Vagina (tissue), 2 donors: ENCODE measurements at places on chromosomes 2 and 18. TPM values are rescaled to one million over a fixed set of nuclear protein-coding genes. Genes with fewer than 3 reads are reported as not detected.
A peak's percentile ranks its signal among the peaks of the same experiment; 100 is the strongest.

The GPR45 gene
- not detected for total RNA-seq

The RTP5 gene
- not detected for total RNA-seq

The XIRP2 gene
- total RNA-seq: not detected

The SERPINB5 gene
- 141 TPM for total RNA-seq

The GLI2 gene
- 16.2 TPM for total RNA-seq

The SRD5A2 gene
- total RNA-seq: 2.9 TPM

The KIAA1328 gene
- total RNA-seq: 17.2 TPM

The SIX2 gene
- 16.7 TPM for total RNA-seq

DNA sequence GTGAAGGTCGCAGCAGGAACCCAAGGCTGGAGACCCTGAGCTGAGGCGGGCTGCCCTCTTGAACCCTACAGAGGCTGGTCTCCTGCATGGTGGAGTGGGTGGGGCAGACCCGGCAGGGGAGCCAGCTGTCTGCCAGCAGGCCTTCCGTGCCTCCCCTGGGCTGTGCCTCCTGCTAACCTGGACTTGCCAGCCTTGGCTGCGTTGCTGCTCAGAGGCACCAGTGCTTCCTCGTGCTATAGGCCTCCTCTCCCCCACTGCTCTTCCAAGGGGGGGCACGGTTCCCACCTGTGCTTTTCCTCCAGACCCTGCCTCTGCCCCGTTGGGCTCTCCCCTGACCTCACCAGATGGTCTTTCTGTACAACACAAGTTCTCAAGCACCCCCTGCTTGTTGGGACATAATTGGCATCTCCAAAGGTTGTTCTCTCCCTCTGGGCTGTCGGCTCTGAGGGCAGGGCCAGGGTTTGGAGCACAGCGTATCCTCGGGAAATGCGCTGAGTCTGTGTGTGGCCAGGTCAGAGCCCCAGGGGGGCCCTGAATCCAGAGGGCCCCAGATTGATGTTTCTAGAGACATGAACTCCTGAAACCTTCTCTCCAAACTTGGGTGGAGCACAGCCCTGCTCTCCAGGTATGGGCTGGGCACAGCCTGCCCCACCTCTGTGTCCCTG, 6.7 kb downstream of the ARHGEF4 start:
- H3K4me1 ChIP-seq: no peaks in the 10 kb centered on the region
- H3K27me3 ChIP-seq: no peaks in the 10 kb centered on the region
- no peak overlapping the region for H3K27ac ChIP-seq

- no peaks in the 10 kb centered on the region for H3K4me1 ChIP-seq
- DNase-seq: no peak
- no peaks in the 10 kb centered on the region for H3K27me3 ChIP-seq
- no peak overlapping the region for H3K27ac ChIP-seq
- H3K4me3 ChIP-seq: no peak overlapping the region
- no peaks in the 10 kb centered on the region for H3K36me3 ChIP-seq
Observed at GRCh38 chr2:84132370-84132769, 326.7 kb downstream of the SUCLG1 start.

DNA sequence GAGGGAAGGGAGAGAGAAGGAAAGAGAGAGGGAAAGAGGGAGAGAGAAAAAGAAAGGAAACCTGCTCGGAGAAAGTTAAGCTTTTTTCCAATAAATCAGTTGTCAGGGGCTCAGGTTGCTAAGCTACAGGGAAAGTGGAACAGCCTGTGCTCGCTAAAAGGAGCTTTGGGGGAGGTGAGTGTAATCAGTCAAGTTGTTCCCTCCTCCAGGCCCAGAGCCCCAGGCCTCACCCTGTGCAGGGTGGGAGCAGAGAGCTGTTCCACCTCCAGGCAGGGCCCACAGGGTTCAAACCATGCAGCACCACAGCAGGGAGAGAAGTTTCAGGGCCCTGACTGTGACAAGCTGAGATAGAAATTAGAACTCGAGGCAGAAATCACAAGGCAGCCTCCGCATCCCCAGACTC, 56.4 kb upstream of the PPP1CB start:
- H3K27ac ChIP-seq: no peak overlapping the region
- peaks cover 11% of the 10 kb centered on the region for H3K4me1 ChIP-seq
- no peak for DNase-seq
- no peaks in the 10 kb centered on the region for H3K36me3 ChIP-seq
- no peak overlapping the region for H3K4me3 ChIP-seq

- H3K36me3 ChIP-seq: no peaks in the 10 kb centered on the region
- H3K27me3 ChIP-seq: no peaks in the 10 kb centered on the region
- H3K27ac ChIP-seq: no peak overlapping the region
- DNase-seq: no peak
- no peaks in the 10 kb centered on the region for H3K4me1 ChIP-seq
- no peak overlapping the region for H3K4me3 ChIP-seq
Observed at GRCh38 chr2:5940596-5941535, 248.7 kb downstream of the SOX11 start.

DNA sequence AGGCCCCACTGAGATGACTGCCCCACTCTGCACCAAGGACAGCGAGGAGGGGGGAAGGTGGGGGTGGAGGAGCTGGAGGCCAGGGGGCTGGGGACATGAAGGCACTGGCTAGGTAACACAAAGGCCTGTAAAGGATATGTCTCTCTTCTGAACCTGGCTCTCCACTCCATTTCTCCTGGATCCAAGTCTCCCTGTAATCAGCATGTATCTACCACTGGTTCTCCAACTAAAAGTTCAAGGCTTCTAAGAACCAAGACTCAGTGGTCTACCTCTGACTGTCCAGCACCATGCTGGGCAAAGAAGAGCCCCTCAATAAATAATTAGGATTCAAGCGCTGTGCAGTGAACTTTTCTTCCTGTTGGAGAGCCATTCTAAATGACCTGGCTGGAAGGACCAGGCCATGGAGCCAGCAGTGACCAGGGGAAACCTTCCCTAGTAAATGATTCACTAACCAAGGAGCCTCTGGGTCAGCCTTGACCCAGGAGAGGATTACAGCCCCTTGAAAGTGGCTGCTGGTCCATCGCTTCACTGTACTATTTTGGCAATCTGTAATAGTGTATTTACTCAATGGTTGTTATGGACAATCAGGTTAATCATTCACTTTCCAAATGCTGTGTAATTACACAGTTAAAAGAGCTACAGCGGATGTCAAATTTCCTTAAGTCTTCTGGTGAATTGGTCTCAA, 73.2 kb downstream of the BCL11A start:
- no peak overlapping the region for H3K4me3 ChIP-seq
- H3K27ac ChIP-seq: no peak overlapping the region
- H3K4me1 ChIP-seq: peaks cover 23% of the 10 kb centered on the region
- no peaks in the 10 kb centered on the region for H3K27me3 ChIP-seq

- DNase-seq: no peak
- H3K27ac ChIP-seq: no peak overlapping the region
- H3K4me3 ChIP-seq: no peak overlapping the region
- H3K27me3 ChIP-seq: no peaks in the 10 kb centered on the region
Observed at GRCh38 chr18:62001396-62001795, 108.6 kb upstream of the RNF152 start.

DNA sequence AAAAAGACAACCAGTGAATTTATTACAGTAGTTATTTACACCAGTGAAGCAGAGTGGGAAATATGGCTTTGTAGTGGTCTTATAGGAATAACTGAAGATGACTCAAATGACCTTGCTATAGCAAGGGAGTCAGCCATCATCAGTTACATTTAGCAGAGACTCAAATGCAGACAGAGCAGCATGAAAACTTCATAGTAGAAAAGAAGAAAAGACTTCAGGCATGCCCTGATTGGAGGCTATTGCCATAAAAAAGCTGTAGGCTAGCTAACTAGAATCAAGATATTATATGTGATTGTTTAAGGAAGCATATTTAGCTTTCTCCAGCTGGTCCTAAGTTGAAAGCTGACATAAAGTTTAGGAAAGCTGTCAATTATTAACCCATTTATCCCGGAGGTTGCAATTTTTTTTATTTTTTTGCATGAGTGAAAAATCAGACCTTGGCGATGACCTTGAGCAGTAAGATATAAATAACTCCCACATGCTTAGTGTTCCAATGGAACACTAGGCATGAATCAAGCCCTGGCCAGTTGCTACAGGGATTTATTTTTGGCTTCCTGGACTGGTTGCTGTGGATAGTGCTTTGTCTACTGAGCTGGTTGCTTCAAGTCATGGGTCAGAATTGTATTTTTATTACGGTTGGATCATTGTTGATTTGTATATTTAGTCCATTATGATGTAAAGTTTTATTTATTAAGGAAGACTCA, 675.6 kb upstream of the VRK2 start:
- no peak for DNase-seq
- H3K4me1 ChIP-seq: no peaks in the 10 kb centered on the region
- no peaks in the 10 kb centered on the region for H3K27me3 ChIP-seq
- no peak overlapping the region for H3K4me3 ChIP-seq

DNA sequence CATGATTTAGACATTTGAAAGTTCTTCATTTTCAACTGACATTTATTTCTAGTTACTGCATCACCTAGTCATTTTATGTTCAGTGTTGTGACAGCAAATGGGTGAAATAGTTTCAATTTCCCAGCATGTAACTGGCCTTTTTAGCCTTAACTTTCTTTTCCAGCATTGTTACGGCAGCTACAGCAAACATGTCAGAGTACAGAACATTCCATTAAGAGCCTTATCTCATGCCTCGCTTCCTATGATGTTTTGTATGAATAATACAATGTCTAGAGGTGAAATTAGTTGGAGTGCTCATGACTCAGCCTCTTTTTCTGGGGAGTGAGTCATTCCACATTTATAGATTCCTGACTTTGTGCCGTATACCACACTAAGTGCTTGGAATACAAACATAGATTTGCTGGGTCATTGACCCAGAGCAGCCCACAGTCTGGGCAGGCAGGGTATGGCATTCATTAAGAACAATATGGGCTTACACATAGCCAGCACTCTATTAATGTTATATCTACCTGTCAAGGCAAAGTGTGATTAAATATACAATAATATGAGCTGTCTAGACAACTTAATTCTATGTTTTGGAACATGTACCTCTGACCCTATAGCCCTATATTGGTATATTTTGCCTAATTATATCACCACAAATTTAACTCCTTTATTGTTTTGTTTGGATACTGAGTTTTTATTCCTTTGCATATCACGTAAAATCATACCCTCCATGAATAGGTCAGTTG, 72.2 kb downstream of the MAP2 start:
- no peaks in the 10 kb centered on the region for H3K36me3 ChIP-seq
- no peak for DNase-seq
- no peak overlapping the region for H3K4me3 ChIP-seq
- no peaks in the 10 kb centered on the region for H3K27me3 ChIP-seq
- peak overlapping the region; percentile 59 for H3K27ac ChIP-seq

- H3K4me1 ChIP-seq: no peaks in the 10 kb centered on the region
- H3K27me3 ChIP-seq: no peaks in the 10 kb centered on the region
- no peaks in the 10 kb centered on the region for H3K36me3 ChIP-seq
- H3K27ac ChIP-seq: no peak overlapping the region
Observed at GRCh38 chr2:142291969-142292368, 161.2 kb upstream of the LRP1B start.

DNA sequence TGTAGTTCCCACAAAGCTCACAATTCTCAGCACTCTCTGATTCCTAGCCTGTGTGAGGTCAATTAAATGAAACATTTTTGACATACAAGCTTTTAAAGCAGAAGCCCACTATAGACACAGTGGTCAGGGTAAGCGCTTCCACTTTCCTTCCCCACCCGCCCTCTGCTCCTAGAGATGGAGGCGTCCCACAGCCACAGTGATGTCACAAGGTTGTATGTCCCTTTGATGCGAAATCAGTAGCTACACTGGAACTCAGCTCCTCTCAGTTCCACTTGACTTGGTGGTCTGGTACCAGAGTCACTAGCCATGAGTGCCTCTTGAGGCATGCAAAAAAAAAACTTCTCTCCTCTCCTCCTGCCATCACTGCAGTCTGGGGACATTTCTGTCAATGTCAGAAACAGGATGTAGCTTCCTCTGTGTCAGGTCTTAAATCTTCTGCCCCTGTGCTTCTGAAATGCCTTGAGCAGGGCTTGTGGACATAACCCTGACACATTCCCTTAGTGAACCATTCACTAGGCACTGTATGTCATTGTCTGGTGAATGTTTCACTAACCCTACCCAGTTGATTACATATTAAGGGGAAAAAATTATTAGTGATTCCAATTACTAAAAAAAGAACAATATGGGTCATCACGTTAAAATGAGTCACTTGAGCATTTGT, 7.8 kb downstream of the SULT1C4 start:
- no peak overlapping the region for H3K27ac ChIP-seq
- H3K36me3 ChIP-seq: no peaks in the 10 kb centered on the region
- no peak for DNase-seq
- H3K27me3 ChIP-seq: no peaks in the 10 kb centered on the region
- no peaks in the 10 kb centered on the region for H3K4me1 ChIP-seq

GRCh38 chr18:4284528-4284927, 170.6 kb downstream of the DLGAP1 start:
- no peaks in the 10 kb centered on the region for H3K4me1 ChIP-seq
- no peak for DNase-seq
- H3K27ac ChIP-seq: no peak overlapping the region
- H3K4me3 ChIP-seq: no peak overlapping the region
- no peaks in the 10 kb centered on the region for H3K27me3 ChIP-seq

DNA sequence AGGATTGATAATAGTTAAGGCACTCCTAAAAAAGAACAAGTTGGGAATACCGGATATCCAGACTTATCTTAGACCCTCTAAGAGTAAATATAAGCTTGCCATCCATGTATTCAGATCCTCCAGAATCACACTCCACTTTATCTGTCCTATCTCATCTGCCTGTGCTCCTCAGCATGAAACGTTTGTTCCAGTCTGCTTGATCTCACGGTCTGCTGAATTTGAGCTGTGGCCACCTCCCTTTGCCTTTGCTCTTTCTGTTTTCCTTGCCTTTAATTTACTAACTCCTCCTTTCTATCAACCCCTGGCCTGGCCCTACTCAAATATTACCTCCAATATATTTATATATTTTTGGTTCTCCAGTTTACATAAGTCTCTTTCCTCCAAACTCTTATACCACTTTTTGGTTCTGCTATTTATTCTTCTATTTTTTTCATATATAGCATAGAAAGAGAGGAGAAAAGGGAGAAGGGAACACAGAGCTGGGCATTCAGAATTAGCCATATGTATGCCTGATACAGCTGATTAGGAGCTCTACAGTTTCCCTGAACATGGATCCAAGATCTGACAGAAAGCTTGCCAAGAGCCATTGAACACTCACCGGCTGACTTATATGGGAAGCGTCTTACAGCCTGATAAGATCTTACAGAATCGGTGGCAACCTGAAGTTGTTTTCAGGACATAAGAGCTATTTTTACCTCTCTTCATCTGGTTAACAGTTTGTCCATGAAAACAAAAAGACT, 21.8 kb upstream of the DNAJC27 start:
- no peak overlapping the region for H3K4me3 ChIP-seq
- DNase-seq: no peak
- H3K27me3 ChIP-seq: no peaks in the 10 kb centered on the region
- no peaks in the 10 kb centered on the region for H3K4me1 ChIP-seq
- no peak overlapping the region for H3K27ac ChIP-seq

DNA sequence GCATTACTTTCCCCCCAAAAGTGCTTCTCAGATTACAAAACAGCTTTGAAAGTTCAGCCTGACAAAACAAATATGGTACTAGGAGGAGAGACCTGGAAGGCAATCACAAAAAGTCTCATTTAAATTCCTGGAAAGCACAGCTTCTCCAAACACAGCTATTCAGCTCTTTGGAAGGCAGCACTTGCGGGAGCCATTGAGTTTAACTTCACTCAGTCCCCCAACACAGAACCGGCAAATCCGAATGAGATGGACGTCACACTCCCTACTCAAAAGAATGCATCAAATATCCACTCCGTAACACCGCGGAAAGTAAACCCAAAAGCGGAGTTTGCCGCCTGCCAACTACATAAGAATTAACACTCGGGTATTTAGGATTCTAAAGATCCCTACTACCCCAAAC, 638 bp downstream of the ST6GAL2 start:
- no peaks in the 10 kb centered on the region for H3K36me3 ChIP-seq
- no peaks in the 10 kb centered on the region for H3K27me3 ChIP-seq
- DNase-seq: no peak
- no peak overlapping the region for H3K27ac ChIP-seq
